ENCODE measurements at places on chromosomes 16 and 17.

DNA sequence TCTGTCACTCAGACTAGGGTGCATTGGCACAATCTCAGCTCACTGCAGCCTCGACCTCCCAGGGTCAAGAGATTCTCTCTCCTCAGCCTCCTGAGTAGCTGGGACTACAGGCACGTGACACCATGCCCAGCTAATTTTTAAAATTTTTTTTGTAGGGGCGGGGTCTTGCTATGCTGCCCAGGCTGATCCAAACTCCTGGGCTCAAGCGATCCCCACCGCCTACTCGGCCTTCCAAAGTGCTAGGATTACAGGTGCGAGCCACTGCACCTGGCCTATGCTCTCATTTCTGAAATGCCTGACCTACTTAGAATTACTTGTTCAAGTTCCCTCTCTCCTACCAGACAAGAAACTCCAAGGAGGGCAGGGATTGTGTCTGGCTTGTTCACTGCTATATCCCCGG, 5.1 kb upstream of the GP2 start:
- DNase-seq: no peak

DNA sequence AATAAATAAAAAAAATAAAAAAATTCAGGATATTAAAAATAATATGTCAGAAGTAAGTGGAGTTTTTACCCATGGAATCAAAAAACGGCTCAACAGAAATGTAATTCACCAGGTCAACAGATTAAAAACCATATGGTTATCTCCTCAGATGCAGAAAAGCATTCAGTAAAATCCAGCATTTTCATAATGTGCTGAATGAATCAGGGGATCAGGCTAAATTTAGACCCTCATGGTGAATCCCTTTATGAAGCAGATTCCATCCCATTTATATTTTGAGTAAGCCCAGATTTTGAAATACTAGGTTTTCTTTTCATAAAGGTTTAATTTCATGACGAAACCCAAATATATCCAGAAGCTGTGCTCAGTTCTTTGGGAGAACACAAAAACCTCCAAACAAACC, 84.4 kb downstream of the OR1D5 start:
- DNase-seq: no peak

- DNase-seq: no peak
These were observed 56.1 kb downstream of the TNRC6C start for GRCh38 chr17:78014646-78015045.

GRCh38 chr16:48526058-48526957, 83.7 kb downstream of the N4BP1 start:
- peak; percentile 19 for DNase-seq

DNA sequence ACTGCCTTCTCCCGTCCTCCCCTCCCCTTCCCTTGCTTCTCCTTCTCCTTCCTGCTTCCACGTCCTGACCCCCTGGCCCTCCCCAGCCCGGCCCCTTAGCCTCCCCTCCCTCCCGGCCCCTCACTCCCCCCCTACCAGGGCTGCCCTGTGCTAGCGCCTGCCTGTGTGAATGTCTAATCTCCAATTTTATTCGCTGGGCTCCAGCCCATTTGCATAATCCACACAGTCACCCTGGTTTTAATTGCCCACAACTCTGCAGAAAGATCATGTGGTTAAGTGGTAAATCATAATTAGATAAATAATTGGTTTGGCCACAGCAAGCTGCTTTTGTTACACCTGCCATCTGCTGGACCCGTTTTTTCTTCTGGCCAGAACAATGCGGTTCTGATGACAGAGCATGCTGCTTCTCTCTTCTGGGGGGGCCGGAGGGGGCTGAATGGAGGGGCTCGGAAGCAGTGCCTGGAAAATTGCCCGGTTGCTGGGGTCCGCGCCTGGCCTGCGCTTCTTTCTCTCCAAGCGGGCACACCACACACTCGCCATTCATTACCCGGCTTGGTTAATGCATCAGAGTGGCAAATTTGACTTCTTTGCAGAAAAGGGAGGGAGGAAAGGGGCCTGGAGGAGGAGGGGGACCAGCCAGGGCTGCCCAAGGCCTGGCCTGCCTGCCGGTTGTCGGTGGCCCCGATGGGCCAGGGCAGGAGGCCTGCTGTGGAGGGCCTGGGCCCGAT, 19.5 kb upstream of the GSE1 start:
- no peak for DNase-seq

DNA sequence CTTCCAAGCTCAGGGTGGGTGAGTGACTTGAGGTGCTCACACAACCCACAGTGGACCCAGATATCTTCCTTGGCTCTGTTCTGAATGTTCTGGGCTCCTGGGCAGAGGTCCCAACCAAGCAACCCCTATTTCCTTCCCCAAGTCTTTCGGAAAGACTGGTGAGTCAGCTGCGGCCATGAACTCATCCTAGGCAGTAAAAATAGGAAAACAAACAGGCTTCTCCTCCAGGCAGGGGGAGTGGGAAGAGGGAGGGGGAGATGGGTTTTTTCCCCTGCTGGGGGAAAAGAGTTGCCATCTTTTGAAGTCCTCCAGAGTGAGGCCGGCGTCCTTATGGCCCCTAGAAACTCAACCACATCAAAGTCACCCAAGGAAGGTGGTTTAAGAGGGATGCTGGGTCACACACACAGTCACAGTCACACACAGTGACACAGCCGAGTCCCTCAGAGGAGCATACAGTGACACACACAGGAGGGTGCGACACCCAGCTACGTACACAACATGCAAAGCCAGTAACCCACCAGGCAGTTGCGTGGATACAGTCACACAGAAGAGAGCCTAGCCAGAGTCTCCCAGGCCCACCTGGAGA, 16.0 kb upstream of the DLX4 start:
- DNase-seq: no peak

DNA sequence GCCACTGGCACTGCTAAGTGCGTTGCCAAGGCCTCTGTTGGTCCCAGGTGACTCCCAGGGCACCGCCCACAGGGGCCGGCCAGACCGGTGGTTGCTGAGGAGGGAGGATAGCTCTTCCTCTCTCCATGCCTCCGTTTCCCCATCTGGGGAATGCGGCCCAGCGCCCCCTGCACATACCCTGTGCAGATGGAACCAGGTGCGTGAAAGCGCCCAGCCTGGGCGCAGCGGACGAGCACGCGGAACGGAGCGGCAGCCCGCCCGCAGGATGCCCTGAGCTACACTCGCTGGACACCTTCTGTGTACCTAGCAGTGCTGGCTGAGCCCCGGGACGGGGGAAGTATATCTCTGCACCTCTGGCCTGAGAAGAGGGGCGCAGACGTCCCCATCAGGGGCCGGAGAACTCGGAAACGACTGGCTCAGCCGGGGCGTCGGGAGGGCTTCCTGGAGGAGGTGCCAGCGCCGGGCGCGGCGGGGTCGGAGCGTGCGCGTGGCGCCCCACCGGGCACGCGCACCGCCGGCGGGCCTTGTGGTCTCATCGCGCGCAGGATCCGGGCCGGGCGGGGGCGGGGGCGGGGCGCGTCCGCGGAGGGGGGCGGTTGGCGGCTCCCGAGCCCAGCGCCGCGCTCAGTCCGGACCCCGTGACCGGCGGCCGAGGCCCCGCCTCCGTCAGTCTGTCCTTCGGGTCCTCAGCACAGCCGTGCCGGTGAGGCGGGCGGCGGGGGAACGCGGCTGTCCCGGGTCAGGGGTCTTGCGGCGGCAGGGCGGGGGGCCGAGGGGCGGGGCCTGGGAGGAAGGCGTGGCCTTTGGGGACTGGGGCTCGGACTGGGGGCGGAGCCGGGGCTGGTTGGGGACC, at the start of the genes CCDC78 and HAGHL:
TSS of gene CCDC78 (minus strand) at position 6 of the 853 bp plus-strand sequence. CDS start 76 bp downstream, outside the sequence.
TSS of gene HAGHL (plus strand) at position 669 of the 853 bp plus-strand sequence. CDS start 404 bp downstream, outside the sequence.
- DNase-seq: peak; percentile 39

DNA sequence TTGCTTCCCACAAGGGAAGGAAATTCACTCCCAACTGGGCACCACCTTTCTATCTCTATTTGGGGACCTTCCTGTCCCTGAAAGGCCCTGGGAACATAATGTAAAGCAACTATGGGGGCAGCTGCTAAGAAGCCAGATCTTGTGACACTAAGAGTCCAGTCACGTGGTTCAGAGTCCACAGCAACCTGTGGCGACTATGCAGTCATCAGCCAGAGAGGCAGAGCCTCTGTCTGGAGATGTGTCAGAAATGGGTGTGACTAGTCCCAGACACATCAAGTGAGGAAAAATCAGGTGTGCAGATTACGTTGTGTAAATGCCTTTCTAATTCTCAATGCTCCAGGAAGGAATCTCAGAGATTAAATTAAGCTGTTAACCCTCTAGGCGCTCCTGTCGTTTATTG, 26.6 kb upstream of the SKAP1 start:
- DNase-seq: no peak

- DNase-seq: no peak
These were observed 45.6 kb upstream of the CLEC18B start for GRCh38 chr16:74466872-74467271.

- DNase-seq: no peak
These were observed 94.7 kb downstream of the GOSR1 start for GRCh38 chr17:30571921-30572320.

DNA sequence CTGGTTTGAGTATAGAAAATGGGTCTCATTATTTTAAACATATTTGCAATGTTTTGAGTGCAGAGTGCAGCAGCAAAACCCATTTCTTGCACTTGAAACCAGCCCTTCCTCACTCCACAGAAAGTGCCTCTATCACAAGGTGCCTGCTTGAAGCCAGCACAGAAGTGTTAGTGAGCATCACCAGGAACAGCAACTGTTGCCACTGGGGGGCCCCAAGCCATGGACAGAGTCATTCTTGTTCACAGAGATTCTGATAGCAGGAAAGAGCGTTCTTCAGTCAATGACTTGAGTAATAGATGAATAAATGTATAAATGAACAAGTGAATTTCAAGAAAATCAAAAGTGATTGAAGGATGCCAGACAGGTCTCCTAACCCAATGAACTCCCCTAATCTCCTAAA, 45.6 kb downstream of the CHD9NB start:
- no peak for DNase-seq

GRCh38 chr17:34926661-34927060, 34.6 kb downstream of the CCT6B start:
- DNase-seq: no peak

GRCh38 chr17:63681530-63681929, 18.4 kb downstream of the LIMD2 start:
- DNase-seq: no peak

- DNase-seq: no peak
These were observed 57.7 kb downstream of the TBC1D16 start for GRCh38 chr17:79977708-79978547.

DNA sequence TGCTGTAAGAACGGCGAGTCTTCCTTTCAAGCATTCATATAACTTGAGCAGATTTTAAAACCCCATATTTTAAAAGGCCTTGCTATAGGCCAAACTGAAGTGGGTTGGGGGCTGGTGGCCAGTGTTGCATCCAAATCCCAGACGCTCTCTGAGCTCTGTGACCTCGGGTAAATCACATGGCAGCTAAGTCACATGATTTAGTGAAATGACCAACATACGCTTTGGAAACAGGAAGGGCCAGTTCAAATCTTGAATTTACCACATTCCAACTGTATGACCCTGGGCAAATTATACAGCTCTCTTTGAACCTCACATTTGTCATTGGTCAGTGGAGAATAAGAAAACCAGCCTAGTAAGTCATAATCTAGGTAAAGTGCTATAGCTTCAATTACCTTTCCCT, 519.3 kb downstream of the HAPSTR1 start:
- DNase-seq: no peak

DNA sequence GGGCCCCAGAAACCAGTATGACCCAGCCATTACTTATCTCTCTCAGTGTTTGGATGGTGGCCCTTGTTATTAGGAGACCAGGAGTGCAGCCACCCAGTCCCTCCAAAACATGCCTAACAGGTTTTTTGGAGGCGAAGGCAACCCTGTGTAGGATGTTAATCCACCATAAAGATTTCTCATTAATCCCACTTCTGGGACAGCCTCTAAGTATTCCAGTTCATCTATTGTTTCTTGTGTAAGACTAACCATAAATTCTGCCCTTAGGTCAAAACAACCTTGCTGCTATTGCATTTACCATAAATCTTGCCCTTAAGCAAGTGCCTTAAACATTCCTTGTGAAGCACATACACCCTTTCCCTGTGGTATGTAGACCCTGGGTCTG, 21.5 kb upstream of the OR1F1 start:
- DNase-seq: no peak

DNA sequence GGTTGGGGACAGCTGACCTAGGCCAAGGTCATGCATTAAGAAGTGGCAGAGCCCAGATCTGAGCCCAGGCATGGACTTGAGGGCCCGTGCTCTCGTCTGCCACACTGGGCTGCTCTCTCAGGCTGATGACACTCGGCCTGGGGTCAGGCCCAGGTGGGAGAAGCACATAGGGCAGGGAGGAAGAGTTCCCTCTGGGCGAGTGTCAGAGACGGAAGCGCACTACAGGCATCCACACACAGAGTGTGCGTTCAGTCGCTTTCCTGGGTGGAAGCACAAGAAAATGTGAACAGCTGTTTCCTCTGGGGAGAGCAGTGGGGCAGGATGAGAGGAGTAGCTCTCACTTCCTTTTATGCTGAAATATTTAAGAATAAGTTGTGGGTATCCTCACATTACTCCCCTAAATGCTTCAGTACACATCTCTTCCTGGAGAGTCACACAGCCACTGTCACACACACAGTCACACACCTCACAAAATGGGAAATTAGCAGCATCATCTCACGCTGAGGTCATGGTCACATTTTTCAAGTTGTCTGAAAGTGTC, 59.7 kb downstream of the B9D1 start:
- no peak for DNase-seq

DNA sequence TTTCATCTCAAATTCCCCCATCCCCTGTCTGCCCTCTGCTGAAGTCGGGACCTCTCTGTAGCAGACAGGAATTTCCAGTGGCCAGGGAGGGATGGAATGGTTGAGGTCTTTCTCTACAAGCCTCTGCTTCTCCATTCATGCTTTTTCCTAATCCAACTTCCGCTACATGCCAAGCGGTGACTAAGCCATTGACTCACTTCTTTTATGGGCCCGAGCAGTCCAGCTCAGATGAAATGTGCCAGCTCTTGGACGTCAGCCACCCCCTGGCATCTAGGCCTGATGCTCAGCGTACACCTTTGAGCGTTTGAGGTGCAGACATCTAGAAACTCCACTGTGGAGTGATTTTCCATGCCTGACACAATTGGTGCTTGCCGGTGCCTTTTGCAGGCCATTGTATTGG, 40.7 kb upstream of the GPR139 start:
- no peak for DNase-seq

Measured in activated CD4-positive, alpha-beta T cell treated with anti-CD3 and anti-CD28 coated beads, Interleukin-2, amount 50 U/mL, for 4 hours (primary cell).